ENCODE measurements at places on chromosomes 12 and 14. TPM values are rescaled to one million over a fixed set of nuclear protein-coding genes. Genes with fewer than 3 reads are reported as not detected.

GRCh38 chr14:105508069-105508468 lies 17.0 kb downstream of the TEDC1 start:
- peak; percentile 37 for DNase-seq

DNA sequence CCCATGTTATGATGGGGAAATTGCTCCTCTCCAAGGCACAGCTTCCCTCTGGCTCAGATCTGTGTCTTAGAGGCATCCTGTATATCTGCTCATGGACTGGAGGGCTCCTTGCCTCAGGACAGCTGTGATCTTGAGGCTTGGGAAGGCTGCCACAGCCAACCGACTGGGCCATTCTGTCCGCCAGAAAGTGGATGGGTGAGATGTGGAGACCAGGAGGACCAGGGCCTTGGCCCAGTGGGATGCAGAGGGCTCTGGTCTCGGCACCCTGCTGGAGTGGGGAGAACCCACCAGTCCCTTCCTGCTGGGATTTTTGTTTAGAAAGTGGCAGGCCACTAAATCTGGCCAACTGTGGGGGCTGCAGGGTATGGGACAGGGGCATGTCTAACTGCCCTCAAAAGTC lies 148.6 kb downstream of the CALM1 start:
- DNase-seq = no peak

DNA sequence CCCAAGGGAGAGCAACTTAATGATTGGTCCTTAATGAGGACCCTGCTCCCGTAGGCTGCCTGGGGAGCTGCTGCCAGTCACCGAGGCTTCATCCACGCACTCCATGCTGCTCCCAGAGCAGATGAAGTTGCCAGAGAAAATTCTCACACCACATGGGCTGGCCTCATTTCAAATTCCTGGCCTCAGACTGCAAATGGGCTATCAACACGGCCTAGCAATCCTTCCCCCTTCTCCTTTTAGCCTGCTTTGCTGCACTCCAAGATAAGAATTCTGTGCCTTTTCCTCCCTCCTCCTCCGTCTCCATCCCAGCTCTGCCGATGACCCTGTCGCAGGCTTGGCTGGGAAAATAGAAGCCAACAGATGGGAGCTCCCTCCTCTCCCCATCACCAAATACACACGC lies 10.8 kb upstream of the DGLUCY start:
- DNase-seq = no peak

DNA sequence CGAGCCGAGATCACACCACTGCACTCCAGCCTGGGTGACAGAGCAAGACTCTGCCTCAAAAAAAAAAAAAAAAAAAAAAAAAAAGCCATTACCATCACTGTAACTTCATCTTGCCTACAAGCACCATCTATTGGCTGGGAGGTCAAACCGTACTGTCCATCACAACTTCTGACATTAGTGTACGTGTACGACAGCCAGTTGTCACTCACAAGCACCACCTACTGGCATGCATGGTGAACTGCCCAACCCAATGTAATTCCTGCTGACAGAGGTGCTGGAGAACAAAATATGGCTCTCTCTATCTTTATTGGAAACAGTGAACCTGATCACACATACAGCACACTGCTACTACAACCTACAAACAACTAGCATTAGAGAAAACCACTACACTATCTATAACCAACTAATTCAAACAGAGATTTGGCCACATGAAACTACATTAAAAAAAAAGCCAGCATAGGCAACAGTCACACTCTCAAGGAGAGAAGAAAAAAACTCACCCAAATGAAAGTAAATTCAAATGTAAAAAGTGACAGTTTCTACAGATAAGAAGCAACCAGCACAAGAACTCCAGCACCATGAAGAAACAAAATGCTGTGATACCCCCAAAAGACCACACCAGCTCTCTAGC lies 82.3 kb downstream of the PUS7L start:
- DNase-seq = no peak

DNA sequence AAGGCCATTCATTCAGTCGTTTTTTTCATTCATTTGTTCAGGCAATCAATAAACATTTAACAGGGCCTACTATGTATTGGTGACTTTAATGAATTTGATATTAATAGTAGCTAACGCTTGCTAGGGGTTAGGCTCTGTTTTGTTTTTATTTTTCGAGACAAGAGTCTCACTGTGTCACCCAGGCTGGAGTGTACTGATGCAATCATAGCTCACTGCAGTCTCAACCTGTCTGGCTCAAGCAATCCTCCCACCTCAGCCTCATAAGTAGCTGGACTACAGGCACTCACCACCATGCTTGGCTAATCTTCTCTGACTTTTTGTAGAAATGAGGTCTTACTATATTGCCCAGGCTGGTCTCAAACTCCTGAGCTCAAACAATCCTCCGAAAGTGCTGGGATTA lies 25.6 kb upstream of the MED13L start:
- no peak for DNase-seq

- DNase-seq = no peak
Measured at GRCh38 chr12:101780599-101780998, 41.3 kb upstream of the SYCP3 start.

- DNase-seq = no peak
Measured at GRCh38 chr14:66092206-66092605, 394.0 kb upstream of the CCDC196 start.

- no peak for DNase-seq
Measured at GRCh38 chr14:24712909-24713308, 78.9 kb upstream of the GZMB start.

- DNase-seq = no peak
Measured at GRCh38 chr14:68926236-68926635, 52.9 kb downstream of the ACTN1 start.

DNA sequence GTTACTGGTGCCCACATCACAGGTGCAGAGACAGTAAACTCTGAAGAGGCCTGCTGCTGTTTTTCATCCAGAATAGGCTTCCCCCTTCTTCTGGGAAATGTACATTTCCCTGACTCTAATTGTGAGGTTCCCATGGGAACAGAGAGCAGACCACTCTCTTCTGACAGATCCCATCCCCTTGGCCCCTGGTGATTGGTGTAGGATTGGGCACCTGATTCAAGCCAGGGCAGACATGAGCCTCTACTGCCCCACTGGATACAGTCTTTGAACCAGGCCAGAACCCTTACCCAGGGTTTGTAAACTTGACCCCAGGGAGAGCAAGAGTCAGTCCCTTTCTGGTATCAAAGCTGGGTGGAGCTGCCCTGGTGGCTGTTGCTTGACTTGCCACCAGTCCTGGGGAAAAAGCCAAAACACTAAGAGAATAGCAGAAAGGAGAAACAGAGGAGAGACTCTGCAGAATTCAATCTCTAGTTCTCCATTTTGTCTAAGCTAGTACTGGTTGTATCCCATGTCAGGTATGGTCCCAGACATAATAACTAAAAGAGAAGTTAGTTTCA lies 14.8 kb upstream of the NFYB start:
- no peak for DNase-seq

DNA sequence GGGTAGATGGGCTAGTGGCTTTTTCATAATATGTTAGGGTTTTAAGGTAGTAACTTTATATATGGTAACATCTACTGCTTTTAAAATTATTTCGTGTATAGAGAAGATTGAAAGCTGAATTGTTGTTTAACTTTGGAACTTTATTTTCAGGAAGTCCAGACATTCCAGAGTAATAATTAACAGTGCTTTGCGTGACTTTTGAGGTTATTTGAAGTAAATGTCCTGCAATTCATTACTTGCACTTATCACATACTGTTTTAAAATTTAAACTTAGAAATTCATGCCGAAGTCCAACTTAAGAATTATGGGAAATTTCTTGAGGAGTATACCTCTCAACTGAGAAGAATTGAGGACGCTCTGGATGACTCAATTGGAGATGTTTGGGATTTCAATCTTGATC lies 3.3 kb downstream of the WASHC4 start:
- no peak for DNase-seq

DNA sequence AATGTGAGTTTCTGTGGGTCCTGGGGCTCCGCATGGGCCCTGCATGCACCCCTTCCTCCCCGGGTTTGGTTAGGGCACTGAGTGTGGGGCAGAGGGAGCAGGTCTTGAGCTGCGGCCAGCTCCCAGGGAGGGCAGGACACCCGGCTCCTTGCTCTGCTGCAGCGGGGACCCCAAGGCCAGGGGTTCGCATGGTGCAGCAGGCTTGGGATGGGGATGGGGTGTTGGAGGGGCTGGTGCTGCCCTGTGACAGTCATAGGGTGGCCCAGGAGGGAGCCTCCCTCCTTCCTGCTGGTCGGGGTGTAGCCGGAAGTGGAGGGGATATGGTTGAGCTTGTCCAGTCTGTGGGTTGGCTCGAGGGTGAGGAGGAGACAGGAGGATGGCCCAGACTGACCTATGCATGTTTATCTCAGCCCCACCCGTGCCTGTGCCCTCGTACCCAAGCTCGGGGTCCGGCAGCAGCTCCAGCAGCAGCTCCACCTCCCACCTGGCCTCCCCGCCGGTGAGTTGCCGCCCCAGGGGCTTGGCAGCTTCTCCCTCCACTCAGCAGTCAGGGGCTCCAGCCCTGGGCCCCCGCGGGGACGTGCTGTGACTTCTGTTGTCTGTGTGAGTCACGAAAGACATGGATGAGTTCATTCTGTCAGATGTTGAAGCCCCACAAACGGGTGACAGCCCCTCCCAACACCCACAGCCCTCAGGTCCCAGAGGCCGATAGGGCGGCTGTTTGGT lies 16.0 kb downstream of the ULK1 start:
- no peak for DNase-seq

DNA sequence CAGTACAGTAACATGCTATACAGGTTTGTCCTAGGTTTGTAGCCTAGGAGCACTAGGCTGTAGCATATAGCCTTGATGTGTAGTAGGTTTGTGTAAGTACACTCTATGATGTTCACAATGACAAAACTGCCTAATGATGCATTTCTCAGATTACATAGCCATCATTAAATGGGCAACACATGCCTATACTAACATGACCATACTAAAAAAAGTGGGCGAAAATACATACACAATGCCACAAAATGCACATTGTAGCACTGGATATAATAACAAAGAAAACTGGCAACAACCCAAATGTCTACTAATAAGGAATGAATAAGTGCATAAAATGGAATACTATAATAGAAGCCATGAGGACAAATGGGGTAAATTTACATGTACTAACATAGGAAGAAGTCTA lies 31.3 kb upstream of the NDUFA12 start:
- no peak for DNase-seq

DNA sequence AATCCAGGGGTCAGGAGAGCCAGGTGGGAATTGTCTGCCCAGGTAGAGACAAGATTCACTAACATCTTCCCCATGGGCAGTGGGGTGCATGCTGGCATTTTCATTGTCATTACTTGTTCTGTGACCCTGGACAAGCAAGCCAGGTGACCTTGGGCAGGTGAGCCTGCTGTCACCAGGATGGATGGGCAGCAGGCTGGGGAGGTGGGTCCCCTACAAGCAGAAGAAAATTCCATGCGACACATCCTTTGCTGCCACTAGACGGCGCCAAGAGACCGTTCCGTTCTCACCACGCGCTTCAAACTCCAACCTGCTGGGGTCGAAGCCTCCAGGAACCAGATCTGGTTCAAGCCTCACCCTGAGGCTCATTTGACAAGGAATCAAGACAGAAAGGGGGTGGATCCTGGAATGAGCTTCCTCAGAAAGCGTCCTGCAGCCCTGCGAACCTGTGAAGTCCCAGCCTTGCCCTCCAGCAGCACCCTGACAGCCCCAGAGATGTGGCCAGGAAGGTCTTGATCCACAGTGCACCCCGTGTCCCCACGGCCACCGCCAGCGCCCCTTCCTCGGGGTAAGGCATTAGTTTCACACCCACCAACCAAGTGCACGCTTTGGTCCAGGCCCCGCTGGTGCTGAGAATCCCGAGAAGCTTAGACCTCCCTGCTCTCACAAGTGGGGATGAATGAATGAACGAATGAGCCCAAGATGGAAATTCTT lies 3.2 kb upstream of the DYNC1H1 start:
- peak; percentile 92 for DNase-seq

DNA sequence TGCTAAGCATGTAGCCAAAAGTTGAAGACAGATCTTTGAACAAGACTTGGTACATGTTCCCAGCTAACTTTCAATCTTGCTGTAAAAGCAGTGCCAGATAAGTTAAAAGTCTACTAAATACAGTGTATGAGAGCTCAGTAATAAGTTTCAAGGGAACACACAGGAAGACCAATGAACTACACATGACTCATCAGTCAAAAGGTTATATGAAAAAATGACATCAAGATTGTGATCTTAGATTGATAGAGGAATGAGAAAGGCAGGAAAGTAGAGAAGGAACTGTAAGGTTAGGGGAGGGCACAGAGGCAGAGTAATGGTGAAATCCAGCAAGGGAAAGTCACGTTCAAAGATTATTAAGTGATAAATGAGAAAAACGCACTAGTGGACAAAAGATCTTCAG lies 249.9 kb upstream of the FLRT2 start:
- DNase-seq = no peak

DNA sequence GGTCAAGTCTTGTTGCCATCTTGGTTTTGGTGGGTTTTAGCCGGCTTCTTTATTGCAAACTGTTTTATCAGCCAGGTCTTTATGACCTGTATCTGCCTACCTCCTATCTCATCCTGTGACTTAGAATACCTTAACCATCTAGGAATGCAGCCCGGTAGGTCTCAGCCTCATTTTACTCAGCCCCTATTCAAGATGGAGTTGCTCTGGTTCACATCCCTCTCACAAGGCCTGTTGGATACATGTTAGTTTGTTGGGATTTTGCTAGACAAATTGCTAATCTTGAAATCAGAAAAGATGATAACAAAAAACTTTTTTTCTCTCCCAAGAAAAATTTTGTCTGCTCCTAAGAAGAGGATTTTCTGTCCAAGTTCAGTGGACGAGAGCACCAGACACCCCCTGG lies 27.6 kb upstream of the CCDC63 start:
- no peak for DNase-seq

GRCh38 chr12:41476499-41477439 lies 288.6 kb downstream of the PDZRN4 start:
- DNase-seq = no peak

GRCh38 chr12:114291389-114292060 lies 114.4 kb downstream of the TBX5 start:
- DNase-seq = no peak

- DNase-seq = no peak
Measured at GRCh38 chr12:64672925-64673409, 62.7 kb downstream of the RASSF3 start.

The KCNMB4 gene
- total RNA-seq = 1.7 TPM

The RND1 gene
- total RNA-seq = 0.29 TPM

The ABCD2 gene
- 1.8 TPM for total RNA-seq

The DENND5B gene
- 19.7 TPM for total RNA-seq

The NOXRED1 gene
- 0.23 TPM for total RNA-seq

The KRT72 gene
- not detected for total RNA-seq

Data from posterior vena cava (tissue), 2 donors.